NCI-H2227 treated with DMSO at 0.1 percent for 48 hours (cell line): ENCODE measurements at places on chromosomes 6 and 20.

GRCh38 chr6:51554029-51554428 lies 533.4 kb downstream of the PKHD1 start:
- no peak for DNase-seq

DNA sequence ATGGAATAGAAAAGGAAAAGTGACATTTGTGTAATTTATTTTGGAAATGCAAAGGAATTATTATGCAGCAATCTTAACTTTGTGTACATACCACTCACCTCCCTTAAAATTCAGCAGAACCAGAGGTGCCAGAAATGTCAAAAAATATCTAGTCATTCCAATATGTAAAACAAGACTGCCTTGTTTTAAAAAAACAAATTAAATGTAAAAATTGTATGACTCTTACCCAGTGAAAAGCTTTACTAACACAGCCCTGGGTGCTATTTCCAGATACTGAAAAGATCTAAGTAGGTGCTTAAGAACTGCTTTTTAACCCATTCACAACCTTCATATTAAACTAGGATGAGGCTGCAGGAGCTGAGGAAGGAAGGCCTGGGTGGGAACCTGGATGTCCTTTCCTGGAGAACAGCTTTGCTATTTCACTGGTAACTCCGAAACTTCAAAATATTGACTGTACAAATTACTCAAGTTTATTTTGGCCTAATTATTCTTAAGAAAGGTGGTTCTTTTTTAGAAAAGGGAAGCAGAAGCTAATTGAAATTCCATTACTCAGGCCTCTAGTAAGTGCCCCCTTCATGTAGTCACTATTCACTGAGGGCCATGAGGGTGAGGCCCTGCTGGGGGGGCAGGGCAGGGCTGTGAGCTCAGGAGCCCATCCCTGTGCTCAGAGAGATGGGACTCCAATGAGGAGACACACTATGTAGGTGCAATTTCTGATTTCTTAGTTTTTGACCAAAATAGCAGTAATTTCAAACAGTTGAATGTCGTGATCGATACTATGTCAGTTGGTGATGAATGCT lies 139.6 kb downstream of the MAP3K4 start:
- DNase-seq: no peak

DNA sequence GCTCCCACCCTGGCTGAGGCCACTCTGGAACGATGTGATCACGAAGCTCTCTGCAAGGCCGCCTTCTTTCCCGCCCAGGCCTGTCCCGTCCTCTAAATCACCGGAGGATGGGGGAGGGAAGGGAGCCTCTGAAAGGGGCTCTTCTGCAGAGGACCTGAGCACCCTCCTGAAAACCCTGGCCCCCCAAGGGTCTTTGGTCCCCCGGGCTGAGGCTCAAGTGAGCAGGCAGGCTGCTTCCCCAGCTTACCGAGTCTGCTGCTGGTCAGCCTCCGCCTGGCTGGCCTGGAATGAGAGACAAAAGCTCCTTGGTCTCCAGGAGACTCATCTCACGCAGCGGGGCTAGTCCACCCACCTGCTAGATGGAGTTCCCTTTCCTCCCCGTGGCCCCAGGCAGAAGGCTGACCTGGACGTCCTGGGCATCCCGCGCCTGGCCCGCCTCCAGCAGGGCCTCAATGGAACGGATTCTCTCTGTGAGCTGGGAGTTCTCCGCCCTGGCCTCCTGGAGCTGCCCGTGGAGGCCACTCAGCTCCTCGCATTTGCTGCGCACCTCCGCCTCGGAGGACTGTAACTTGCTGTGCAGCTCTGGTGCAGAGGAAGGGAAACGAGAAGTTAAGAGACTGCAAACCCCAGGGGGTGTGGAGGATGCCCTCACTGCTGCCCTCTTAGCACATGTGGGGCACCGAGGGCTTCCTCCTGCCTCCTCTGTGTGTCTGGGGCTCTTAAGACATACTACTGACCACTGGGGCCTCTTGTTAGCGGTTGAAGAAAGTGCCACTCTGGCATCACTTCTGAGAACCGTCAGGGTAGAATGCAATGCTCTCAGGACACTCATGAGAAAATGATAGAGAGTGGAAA lies 54.7 kb downstream of the RRBP1 start:
- DNase-seq: no peak

DNA sequence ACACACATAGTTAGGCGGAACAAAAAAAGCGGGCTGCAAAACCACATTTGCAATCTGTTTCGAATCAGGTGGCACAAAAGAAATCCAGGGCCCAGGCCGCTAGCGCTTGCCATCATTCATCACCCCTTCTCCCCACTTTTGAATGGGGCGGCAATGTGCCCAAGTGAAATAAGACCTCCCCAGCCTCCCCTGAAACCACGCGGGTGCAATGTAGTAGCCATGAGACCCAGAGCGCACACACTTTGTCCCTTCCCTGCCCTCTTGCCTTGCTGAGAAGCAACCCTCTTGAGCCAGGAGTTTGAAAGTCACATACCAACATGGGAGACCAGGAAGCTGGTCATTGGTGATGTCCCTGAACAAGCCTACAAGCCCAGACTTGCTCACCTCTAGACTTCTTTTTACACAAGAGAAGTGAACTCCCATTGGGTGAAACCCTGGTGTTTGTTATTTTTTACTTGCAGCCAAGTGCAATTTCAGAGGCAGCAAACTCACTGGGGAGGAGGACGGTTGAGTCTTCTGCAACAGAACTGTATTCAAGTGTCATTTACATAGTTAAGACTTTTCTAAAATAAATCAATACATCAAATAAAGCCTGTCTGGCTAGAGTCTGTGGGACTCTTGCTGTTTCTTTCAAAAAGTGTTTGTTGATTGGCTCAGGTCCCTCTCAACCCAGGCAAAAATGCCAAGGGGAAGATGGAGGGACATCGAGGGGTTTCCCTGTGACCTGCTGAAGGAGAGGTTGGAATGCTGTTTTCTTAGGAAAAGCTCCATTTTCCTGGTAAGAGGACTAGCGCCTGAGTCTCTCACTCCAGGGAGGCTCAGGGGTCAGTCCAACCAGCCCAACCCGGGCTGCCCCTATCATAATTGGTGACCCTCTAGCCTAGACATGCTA lies 138.1 kb upstream of the PTPN1 start:
- DNase-seq: no peak

GRCh38 chr6:106146852-106147351 lies 60.8 kb downstream of the PRDM1 start:
- DNase-seq: peak; percentile 67

DNA sequence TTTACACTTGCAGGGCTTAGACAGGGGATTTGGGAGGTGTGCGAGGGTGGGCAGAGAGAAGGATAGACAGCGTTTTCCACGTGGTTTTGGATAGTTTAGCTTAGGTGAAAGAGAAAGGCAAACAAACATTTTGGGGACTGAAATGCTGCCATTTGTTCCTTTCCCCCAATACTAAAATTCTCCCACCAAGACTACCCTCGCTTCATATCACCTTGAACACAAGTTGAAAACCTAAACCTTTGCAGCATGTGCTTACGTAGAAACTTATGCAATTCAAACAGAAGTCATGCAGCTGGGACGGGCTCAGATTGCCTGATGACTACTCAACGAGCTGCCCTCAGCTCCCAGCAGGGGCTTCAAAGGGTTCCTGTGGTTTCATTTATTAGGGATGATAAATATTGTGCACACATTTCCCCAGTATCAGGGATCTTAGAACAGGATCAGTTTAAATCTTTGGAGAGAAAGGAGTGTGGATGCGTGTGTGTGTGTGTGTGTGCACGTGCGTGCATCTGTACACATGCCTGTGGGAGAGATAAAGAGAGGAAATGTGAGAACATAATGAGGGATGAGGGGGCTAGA lies 77.3 kb downstream of the SLC22A23 start:
- no peak for DNase-seq

DNA sequence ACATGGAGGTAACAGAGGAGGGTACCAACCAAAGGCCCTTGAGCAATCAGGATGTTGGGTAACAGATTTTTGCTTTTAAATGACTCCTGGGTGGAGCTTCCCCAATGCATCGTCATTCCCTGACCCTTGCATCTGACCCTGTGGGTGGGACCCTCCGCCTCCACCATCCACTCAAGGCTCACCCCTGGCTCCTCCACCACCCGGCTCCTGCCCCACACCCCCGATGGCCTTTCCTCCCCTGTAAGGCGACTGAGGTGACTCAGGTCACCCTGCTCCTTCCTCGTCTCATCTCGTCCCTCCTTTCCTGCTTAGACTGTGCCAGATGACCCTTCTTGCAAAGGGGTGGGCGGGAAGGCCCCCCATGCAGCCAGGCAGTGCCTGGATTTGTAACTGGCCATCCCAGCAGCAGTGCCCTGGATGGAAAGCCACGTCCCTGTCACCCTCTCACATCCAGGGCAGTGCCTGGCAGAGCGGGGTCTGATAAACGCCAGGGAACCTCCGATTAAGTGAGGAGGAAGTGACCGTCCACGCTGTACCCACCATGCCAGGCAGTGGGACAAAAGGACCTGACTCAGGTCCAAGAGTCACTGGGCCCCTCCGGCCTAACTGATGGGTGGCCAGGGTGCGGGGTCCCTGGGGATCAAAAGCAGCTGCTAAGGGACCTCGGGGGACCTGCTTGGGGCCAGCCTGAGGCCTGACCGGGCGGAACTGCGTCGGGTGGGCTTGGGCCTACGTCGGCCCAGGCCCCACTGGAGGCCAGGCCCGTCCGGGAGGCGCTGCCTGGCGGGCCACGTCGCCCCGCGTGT lies 624 bp upstream of the NPEPL1 start:
- DNase-seq: no peak

GRCh38 chr6:91534614-91535013 lies 947.7 kb upstream of the MAP3K7 start:
- DNase-seq: no peak

DNA sequence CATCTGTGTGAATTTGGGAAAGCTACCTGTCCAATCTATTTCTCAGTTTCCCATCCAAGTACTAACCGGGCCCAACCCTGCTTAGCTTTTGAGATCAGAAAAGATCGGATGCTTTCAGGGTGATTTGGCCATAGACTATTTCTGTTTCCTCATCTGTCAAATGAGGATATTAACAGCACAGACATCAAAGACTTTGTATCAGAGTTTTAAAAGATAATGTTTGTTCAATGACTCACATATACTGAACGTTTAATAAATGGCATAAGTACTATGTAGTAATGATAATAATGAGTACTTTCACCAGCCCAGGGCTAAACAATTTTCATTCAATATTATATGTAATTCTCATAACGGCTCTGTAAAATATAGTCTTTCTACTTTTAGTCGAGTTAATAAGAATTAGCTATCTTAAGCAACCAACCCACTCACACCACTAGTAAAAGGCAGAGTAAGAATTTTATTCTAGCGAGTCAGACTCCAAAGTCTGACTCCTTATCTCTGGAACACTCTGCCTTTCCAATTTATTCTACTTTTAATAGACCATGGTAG lies 216.5 kb downstream of the ARHGAP18 start:
- DNase-seq: no peak

- DNase-seq: no peak
Observed at GRCh38 chr6:3293271-3294155, 34.8 kb downstream of the PSMG4 start.
